ENCODE measurements at places on chromosomes 1 and 21. TPM values are rescaled to one million over a fixed set of nuclear protein-coding genes. Genes with fewer than 3 reads are reported as not detected.

GNAT2 gene
- not detected for polyA plus RNA-seq

LHX4 gene
- polyA plus RNA-seq: 4.2 TPM

CHIA gene
- not detected for polyA plus RNA-seq

TMCO4 gene
- polyA plus RNA-seq: 19.2 TPM

ICOSLG gene
- polyA plus RNA-seq: 10.7 TPM

RHD gene
- polyA plus RNA-seq: 2.9 TPM

- no peak for DNase-seq
These were observed 65.8 kb downstream of the LMO4 start for GRCh38 chr1:87394513-87394912.

DNA sequence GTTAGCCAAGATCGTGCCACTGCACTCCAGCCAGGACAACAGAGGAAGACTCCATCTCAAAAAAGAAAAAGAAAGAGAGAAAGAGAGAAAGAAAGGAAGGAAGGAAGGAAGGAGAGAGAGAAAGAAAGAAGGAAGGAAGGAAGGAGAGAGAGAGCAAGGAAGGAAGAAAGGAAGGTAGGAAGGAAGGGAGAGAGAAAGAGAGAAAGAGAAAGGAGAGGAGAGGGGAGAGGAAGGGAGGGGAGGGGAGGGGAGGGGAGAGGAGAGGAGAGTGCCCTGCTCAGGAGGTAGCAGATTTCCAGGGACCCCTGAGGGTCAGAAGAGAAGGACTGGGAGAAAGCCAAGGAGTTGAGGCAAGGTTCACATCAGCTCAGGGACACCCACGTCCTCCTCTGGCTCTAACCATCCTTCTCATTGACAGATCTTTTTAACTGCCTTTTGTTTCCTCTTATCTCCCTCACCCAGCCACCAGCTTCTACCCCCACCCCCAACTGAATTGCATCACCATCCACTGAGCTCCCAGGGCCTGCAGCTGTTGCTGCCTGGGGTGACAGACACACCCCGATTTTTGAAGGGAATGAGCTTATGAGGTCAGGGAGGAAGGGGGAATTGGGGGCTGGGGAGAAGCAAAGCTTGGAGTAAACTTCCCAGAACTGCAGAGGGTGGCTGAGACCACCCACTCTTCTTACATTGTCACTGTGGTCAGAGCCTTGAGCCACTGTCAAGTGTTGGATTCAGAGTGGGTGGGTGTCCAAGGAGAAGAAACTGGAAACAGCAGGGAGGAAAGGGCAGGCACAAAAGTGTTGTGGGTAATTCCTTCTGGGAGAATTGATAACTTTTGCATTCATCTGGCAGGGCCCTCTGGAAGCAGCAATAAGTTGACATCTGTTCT, 91.6 kb downstream of the GLUL start:
- no peak for DNase-seq

DNA sequence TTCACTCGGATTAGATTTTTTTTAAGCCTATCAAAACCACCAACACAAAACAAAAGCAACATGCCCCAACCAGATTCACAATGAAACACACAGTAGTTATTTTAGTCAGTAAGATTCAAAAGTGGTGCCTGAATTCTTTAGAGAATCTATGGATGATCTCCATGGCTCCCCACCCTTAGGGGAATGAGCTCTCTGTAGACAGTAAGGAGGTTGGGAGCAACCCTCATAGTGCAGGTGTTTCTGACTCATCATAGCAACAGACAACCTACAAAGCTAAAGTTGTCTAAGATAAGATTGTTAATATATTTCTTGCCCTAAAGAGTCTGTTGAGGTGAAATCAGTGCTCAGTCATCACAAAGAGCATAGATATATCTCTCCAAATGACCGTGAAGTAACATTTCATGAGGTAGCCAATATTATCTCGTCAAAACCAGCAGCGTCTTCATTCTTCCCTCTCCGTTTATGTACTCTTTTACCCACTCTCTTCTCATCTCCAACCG, 78.3 kb downstream of the ADAMTS1 start:
- DNase-seq: no peak

GRCh38 chr1:113390871-113391648, 745 bp downstream of the MAGI3 start:
- DNase-seq: no peak

DNA sequence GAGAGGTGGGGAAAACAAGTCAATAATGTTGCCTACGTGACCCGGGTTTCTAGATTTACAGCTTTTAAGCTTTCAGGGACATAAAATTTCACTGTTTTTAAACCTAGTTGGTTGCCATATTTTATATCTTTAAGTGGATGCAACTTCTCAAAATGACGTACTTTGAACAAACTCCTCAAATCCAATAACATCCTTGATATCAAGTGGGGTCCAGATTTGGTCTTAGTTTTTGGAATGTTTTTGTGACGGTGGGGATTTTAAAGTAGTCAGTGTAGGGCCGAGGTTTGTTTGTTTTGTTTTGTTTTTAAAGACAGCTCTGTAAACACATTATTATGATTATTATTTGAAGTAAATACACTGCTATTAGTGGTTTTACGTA, 453 bp downstream of the CDKN2C start:
- DNase-seq: no peak

DNA sequence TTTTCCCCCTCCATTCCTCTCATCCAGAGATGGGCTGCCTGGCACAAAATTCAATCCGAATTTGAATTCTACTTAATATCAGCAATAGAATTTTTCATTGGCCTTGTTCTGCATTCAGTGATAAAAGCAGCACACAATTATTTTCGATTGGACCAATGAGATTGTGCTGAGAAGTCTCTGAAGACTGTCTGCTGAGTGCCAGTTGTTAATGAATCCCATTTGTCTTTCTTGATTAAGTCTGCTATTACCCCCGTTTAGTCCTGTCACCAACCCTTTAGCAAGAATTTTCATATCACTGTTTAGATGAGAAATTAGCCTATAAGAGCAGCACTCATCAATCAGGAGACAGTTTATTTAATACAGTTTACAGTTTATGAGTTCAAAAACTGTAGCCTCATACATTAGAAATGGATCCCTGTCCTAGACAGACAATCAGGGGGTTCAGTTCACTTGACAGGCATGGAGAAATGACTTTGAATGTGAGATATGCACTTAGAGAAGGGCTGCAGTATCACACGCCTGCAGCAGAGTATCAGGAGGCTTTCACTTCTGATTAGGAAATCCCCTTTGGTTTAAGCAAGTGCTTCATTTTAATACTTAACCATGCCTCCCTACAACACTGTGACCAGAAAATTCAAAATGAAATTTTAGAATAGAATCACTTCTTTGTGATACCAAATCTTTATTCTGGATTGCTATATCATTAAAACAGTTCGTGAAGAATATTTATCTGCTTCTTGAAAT, 304.7 kb upstream of the PTBP2 start:
- DNase-seq: no peak

DNA sequence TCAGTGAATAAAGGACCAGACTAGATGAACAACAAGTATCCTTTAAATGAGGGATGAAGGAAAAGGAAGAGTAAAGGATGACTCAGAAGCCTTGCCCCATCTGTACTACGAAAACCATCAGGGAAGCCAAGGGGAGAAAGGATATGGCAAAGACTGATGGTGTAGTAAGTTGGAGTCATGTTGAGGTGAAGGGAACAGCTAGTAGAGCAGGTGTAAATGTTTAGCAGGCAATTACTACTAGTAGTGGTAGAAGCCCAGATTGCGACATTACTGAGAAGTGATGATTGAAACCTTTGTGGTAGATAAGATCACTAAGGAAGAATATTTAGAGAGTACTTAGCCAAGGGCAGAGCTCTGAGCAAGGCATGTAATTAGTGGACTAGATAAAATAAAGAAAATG, 84.0 kb downstream of the PHTF1 start:
- DNase-seq: no peak

DNA sequence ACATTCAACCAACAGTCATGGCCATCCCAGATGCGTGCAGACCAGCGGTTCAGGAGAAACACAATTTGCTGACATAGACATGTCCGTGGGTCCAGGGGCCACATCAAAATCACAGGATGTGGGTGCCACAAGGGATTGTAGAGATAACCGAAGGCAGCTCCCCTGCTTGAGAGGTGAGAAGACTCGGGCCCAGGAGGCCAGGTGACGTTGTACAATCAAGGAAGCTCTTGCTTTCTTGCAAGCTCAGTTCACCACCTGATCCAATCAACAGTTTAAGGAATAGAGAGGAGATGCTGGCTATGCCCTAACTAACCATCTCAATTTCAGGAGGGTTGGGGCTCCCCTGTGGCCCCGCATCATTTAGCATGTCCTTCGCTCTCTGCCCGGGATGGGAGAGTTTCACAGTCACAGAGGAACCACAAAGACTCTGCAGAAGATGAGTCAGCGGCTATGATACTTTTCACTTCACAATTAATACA, 19.5 kb downstream of the UBASH3A start:
- no peak for DNase-seq
